ENCODE measurements at places on chromosomes 16 and 17. TPM values are rescaled to one million over a fixed set of nuclear protein-coding genes. Genes with fewer than 3 reads are reported as not detected.
A peak's percentile ranks its signal among the peaks of the same experiment; 100 is the strongest.

Gene BIRC5
- total RNA-seq, result 3.4 TPM

- DNase-seq, result no peak
Observed at GRCh38 chr17:38893607-38894006, 23.7 kb downstream of the LASP1 start.

Gene ITGAD
- 0.11 TPM for total RNA-seq

- no peak for DNase-seq
Observed at GRCh38 chr16:10867199-10867598, 9.8 kb upstream of the CIITA start.

DNA sequence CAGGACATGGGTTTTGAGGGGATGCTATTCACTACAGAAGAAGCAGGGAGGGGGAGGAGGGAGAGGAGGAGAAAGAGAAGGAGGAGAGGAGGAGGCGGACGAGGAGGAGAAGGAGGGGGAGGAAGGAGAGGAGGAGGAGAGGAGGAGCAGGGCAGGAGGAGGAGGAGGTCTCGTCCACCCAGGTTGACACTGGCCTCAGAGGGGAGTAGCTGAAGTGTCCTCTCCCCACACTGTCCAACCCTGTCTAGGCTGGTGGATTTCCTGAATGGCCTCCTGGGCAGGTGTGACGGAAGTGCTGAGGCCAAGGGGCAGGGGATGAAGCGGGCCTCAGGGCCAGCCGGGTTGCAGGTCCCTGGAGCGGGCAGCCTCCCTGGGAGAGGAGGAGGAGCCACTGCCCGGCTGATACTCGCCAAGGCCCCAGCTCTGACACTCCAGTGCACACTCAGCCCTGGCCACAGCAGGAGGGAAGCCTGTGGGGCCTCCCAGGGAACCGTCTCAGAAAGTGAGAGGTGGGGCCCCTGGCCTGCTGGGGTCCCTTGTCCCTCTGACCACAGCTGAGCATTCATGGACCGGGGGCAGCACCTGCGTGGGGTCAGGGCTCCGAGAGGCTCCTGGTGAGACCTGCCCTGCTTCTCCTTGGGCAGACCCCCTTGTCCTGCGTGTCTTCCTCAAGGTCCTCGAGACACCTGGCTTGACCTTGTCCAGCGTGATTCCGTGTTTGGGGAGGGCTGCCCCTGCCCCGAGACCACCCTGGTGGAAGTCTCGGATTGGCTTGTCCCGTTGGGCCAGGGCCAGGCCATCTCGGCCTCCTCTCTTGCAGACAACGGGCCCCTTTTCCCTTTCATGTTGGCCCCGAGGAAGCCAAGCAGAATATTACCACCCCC, 200.6 kb upstream of the CIBAR2 start:
- DNase-seq, result no peak

- DNase-seq, result peak; percentile 83
Observed at GRCh38 chr16:67017810-67018488, 11.0 kb upstream of the CBFB start.

Gene EVPL
- total RNA-seq, result 18.9 TPM

GRCh38 chr17:16877099-16877498, 94.8 kb downstream of the TNFRSF13B start:
- no peak for DNase-seq

DNA sequence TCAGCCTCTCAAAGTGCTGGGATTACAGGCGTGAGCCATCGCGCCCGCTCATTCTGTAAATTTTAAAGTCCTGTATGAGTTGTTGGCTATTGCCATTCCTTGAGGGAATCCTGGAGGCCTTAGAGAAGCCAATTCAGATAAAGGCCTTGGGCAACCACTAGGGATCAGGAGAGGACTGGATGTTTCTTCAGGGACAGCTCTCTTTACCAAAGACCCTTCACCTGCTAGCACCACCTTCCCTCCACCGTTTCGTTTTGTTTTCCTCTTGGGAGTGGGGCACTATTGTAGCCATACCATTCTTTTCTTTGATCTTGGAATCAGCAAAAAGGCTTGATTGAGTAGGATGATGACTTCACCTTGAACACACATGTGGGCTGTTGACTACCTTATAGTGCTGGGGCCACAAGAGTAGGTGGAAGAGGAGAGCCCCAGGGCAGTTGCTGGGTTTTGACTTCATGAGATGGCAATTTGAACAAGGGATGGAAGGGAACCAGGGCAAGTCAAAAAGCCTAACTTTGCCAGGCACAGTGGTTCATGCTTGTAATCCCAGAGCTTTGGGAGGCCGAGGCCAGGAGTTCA, 7.0 kb upstream of the ANKRD40CL start:
- no peak for DNase-seq

Gene SLC5A11
- 2.8 TPM for total RNA-seq

- DNase-seq, result no peak
Observed at GRCh38 chr17:28946239-28946638, 5.1 kb downstream of the PHF12 start.

- no peak for DNase-seq
Observed at GRCh38 chr17:74842146-74842598, 17.5 kb downstream of the GRIN2C start.

Gene KCNG4
- total RNA-seq, result not detected

- no peak for DNase-seq
Observed at GRCh38 chr17:68432086-68432864, 25.0 kb downstream of the WIPI1 start.

DNA sequence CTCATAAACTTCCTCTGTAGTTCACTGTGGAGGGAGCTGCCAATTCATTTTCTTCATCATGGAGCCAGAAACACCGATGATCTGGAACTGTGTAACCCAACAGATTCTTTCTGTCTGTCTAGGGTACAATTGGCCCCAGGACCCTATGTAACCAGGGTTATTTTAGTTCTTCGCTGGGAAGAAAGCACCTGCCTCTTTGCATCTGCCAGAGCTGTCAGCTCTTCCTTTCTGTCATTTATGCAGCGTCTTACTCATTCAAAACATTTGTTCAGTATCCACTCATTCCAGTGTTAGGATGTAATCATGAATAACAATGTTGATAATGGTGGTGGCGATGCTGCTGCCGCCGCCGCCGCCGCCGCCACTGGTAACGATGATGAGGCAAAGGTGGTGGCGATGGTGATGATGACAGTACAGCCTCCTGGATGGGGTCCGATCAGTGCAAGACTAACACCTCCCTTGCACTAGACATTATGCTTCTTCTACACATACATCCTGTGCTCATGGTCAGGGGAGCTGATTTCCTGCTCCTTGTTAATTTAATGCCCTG, 46.1 kb downstream of the IRX5 start:
- DNase-seq, result no peak

Gene PDILT
- not detected for total RNA-seq

- DNase-seq, result no peak
Observed at GRCh38 chr16:77131398-77131797, 59.6 kb upstream of the MON1B start.

DNA sequence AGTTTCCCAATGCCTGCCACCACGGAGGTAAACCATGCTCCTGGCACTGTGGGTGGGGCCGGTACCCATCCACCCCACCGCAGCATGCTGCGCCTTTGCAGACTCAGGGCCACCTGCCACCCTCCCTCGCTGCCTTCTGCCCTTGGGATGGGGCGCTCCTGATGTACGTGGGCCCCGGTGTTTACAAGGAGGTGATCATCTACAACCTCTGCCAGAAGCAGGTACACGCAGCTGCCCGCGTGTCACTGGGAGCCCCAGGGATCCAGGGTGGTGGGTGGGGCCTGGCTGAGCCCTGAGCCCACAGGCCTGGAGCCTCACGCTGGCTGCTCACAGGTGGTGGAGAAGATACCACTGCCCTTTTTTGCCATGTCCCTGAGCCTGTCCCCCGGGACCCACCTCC, 1.4 kb upstream of the RHOT2 start:
- DNase-seq, result no peak

- no peak for DNase-seq
Observed at GRCh38 chr17:50903604-50904517, 37.7 kb upstream of the TOB1 start.

- DNase-seq, result no peak
Observed at GRCh38 chr17:46773221-46773605, 45.3 kb downstream of the WNT3 start.

Gene RNF166
- 12.0 TPM for total RNA-seq

Gene OTOP2
- 52.3 TPM for total RNA-seq

Gene IGF2BP1
- total RNA-seq, result 0.40 TPM

Gene ZNHIT3
- 23.8 TPM for total RNA-seq

DNA sequence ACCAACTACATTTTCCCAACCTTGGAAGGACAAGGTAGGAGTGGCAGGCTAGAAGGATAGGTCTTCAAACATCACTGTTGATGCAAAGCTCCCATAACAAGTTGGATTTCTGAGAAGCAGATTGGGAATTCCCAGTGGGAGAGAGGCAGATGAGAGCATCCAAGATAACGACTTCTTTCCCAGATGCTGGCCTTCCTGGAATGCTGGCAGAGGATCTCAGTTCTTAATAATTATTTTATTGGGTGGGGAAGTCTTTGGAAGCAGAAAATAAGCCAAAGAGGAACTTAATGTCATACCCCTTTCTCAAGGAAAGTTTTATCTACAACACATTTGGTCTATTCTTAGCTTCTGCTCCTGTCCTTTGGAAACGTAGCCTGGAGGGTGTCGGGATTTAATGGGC, 64.5 kb downstream of the MPRIP start:
- DNase-seq, result no peak

Measured in left colon (tissue), 2 donors.